NCI-H226 (cell line): ENCODE measurements at places on chromosomes 12 and 14.

DNA sequence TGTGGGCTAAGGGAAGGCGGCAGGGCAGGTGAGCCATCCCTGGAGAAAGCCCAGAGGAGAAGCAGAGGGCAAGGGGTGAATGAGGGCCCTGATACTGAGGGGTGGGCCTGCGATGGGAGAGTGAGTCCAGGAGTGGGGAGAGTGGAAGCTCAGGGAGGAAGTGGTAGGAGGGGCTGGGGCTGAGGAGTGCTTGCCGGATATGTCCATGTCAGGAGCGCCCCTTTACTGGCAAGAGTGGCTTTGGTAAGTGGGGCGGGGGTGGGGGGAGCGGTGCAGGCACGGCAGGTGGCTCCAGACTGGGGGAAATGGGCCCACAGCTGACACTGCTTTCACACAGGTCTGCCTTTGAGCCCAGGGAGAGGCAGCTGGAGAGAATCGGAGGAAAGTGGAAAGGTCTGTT lies 86.4 kb upstream of the GPR68 start:
- no peak for DNase-seq

DNA sequence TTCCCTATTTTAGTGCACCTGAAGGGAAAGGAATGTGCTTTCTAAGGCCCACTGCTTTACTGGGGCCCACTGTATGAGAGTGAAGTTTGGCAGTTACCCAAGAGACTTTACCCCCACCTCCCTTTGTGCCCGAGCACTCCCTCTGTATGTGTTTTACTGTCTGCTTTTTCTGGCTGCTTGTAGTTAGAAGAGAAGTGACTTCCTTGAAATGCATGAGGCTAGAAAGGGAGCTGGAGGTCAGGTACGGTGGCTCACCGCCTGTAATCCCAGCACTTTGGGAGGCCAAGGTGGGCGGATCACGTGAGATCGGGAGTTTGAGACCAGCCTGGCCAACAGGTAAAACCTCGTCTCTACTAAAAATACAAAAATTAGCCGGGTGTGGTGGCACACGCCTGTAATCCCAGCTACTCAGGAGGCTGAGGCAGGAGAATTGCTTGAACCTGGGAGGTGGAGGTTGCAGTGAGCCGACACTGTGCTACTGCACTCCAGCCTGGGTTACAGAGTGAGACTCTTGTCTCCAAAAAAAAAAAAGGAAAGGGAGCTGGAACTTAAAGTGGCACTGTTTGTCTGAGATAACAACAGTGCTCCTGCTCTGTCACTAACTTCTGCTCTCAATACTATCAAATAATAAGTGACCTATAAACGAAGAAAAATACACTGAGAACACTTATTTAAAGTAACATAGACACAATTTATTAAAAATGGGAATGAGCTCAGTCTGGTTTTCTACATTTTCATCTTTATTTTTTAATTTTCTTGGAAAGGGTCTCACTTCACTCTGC lies 5.8 kb downstream of the TRIP11 start:
- no peak for DNase-seq

GRCh38 chr12:15797818-15798217 lies 8.6 kb upstream of the EPS8 start:
- no peak for DNase-seq

DNA sequence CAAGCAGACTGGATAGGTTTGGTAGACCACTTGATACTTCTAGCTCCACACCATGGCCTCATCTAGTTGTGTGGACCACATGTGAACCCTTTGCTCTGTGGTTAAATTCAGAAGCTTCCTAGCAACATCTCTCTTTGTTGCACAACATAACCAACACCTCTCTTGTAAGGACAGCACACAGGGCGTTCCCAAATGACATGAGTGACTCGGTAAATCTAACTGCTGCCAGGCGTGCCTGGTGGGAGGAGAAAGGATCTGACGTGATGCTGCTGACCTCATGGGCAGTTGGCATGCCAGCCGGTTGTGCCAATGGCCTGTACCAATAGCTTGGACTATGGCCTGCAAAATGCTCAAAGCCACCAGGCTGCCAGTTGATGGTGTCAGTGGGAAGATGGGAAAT lies 93.8 kb downstream of the CPSF2 start:
- no peak for DNase-seq

DNA sequence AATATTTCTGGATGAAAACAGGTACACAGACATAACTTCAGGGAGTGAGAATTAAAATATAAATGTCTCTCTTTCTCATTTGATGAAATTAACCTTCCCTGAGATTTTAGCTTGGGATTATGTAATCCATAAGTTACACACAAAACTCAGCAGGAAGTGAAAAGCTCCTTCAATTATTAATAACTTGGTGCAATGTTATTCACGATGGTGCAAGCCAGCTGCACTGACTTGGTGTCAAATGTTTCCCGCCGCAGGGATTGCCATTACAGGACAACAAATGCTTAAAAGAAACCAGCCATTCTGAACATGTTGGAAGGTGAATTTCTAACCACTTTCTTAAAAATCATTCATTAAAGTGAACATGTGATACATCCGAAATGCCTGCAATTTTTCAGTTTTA lies 250.4 kb downstream of the FOXN3 start:
- DNase-seq: no peak
